ENCODE measurements at places on chromosomes 11 and 22.

DNA sequence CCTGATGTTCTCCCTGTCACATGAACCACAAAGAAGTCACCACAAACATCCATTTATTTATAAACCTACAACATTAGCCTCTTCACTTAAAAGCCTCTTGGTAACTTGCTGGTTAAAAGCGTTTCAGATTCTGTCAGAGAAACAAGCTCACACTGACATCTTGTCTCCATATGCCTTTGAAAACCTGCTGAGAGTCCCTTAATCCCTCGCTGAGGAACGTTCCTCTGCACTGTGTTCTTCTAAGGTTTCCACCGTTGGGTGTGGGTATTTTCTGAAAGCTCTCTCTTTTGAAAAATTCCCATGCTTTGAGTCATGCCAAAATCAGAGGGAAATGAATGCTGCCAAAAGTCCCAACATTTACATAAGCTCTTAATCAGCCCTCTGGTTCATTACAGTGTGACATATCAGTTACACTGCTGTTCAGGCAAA, 149.8 kb downstream of the CCDC34 start:
- peak; percentile 90 for DNase-seq

GRCh38 chr22:30803679-30804078, 109.0 kb downstream of the OSBP2 start:
- peak; percentile 38 for DNase-seq

DNA sequence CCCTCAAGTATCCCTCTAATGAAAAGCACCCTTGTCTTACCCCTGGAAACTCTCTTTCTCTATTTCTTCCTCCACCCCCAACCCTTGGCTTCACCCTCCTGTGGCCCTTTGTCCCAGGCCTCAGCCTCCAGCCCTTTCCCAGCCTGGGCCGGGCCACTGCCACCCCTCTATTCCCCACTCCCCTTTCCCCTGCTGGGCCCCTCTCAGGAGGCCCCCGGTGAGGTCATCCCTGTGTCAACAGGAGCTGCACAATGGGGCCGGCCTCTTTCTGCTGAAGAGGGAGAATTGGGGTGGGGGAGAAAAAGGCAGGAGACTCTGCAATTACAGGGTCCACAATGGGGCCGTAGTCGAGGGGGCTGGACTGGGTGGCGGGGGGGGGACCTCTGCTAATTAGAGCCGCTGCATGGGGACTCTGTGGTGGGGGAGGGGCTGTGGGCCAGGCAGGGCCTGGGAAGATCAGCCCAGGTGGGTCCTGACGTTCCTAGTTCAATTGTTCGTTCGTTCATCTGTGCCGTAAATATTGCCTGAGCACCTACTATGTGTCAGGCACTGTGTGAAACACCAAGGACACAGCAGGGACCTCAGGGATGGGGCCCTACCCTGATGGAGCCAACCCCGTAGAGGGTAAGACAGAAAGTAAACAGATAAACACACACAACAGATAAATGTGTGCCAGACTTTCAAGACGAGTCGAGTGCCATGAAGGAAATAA, 18.5 kb upstream of the MPPED1 start:
- no peak for DNase-seq

GRCh38 chr11:28621753-28622152, 513.6 kb downstream of the METTL15 start:
- no peak for DNase-seq

DNA sequence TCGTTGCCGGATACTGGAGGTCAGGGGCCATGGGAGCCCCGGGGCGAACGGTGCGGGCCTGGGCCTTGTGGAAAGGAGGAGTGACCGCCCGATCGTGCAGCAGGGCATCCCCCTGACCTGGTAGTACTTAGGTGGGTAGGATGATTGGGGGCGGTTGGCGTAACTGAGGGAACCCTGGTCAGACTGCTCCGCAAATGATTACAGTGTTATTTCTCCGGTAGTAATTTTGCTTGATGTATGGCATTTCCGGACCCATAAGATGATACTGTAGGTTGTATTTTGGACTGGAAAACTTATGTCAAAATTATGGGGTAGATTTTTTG, 762 bp downstream of the MTMR3 start:
- DNase-seq = no peak

DNA sequence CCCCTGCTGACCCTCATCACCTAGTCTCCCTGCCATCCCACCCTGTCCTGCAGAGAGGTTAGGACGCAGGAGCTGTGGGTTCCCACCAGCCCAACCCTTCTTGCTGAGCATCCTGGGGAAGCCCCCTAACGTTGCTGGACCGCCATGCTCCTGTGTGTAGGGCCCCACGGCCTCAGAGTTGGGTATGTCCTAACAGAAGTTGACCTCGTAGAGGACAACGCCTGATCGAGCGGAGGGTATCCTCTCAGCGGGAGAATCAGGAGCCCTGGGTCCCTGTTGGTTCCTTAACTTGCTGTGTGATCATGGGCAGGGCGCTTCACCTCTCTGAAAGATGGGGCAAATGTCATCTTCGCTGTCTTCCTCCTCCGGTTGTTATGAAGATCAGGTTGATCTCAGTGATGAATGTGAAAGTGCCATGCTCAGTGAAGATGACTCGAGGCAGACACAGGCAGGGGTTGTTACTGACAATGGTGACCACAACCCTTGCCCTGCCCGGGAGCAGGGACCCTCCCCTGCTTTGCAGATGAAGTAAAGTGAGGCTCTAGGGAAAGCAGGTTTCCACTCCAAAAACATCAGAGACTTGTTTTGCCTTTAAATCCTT, 19.3 kb upstream of the CD5 start:
- DNase-seq = no peak

- peak; percentile 93 for DNase-seq
These were observed 16.3 kb upstream of the TMEM41B start for GRCh38 chr11:9330387-9331384.

DNA sequence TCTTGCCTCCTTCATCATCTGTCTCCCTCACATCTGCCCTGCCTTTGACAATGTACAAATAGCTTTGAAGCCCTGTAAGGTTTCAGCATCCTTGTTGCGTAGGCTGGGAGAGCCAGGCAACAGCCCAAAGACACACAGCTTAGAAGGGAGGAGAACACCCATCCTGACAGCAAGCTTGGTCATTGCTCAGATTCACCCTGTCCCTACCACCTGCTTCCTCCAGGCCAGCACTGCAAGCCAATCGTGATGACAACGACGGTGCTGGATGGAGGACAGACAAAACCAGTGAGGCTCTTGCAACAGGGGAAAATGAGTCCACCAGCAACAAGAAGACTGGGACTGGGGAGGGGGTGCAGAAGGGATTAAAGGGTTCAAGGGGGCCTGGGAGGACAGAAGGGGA, 32.9 kb upstream of the CD5 start:
- DNase-seq = no peak

GRCh38 chr11:73310076-73310475, 2.0 kb downstream of the ARHGEF17 start:
- DNase-seq = no peak

- no peak for DNase-seq
These were observed 13.4 kb downstream of the SYT13 start for GRCh38 chr11:45272701-45273100.

DNA sequence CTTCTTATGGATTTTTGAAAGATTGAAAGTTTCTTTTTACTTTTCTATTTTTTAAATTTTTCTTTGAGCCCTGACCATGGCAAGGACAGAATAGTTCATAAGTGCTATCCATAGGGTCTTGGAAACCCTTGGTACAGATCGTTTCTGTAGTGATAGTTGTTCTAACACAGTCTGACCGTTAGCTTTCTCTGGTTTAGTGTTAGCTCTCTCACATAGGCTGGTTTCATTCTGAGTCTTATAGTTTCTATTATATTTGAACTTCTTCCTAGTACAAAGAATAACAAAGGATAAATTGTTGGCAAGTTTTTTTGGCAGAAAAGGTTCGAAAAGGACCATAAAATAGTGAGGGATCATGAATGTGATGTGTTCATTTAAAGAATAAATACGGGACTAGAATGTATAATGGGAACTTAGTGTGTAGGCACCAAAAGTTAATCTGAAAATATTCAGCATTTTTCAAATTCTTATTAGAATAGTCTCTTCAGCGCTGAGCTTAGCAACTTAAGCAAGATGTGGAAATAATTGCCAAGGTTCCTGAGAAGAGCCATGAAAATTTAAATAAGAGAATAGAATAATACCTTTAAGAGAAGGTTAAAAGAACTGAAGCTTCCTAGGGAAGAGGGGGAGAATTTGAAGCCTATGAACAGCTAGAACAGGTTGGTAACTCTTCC, 24.1 kb downstream of the FDX1 start:
- no peak for DNase-seq

GRCh38 chr22:20994128-20994901, 7.6 kb downstream of the THAP7 start:
- DNase-seq = no peak

- DNase-seq = peak; percentile 63
These were observed 11.0 kb upstream of the SLC5A4 start for GRCh38 chr22:32265882-32266767.

GRCh38 chr11:108170184-108170583, 48.8 kb downstream of the ACAT1 start:
- no peak for DNase-seq

DNA sequence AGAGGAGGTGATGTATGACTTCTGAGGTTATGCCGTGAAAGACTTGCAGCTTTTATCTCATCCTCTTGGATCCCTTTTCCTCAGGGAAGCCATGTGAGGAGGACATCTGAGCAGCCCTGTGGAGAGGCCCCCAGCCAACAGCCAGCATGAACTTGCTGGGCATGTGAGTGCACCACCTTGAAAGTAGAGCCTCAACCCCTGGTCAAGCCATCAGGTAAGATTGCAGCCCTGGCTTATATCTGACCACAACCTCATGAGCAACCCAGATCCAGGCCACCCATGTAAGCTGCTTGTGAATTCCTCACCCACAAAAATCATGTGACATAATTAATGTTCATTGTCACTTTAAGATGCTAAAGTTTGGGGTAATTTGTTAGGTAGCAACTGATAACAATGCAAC, 121.0 kb downstream of the MIAT start:
- DNase-seq = no peak

GRCh38 chr22:28716686-28717085, 24.9 kb downstream of the CHEK2 start:
- DNase-seq = peak; percentile 55

GRCh38 chr11:18844753-18845367, 53.3 kb upstream of the PTPN5 start:
- peak; percentile 31 for DNase-seq

- DNase-seq = no peak
These were observed 33.8 kb upstream of the OR9G4 start for GRCh38 chr11:56782167-56782847.

- DNase-seq = no peak
These were observed 173.7 kb downstream of the MN1 start for GRCh38 chr22:27627901-27628300.

DNA sequence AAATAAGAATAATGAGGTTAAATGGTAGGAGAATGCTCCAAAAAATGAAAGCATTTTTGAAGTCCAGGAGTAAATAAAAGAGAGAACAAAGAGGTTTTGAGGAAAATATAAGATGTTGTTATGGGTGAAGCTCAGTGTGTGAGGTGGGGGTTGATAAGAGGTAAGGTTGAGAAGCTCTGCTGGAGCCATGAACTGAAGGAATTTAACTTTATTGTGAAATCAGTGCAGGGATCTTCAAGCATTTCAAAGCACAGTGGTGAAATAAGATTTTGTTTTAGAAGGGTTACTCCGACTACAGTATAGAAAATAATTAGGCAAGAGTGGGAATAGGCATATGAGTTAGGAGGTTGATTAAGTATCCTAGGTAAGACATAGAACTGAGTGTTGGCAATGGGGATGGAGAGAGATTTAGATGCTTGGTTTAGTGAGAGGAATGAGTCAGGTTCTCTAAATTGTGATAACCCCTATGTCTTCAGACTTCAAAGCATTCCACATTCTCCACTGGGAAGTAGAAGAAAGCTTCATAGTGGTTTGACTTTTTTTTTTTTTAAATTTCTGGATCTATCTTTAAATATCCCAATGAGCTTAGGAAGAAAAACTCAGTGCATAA, 403.2 kb downstream of the AASDHPPT start:
- DNase-seq = peak; percentile 57

GRCh38 chr11:94107363-94107762, 21.3 kb upstream of the PANX1 start:
- DNase-seq = no peak

GRCh38 chr11:39365809-39366436, 2093.5 kb downstream of the LRRC4C start:
- DNase-seq = peak; percentile 8

DNA sequence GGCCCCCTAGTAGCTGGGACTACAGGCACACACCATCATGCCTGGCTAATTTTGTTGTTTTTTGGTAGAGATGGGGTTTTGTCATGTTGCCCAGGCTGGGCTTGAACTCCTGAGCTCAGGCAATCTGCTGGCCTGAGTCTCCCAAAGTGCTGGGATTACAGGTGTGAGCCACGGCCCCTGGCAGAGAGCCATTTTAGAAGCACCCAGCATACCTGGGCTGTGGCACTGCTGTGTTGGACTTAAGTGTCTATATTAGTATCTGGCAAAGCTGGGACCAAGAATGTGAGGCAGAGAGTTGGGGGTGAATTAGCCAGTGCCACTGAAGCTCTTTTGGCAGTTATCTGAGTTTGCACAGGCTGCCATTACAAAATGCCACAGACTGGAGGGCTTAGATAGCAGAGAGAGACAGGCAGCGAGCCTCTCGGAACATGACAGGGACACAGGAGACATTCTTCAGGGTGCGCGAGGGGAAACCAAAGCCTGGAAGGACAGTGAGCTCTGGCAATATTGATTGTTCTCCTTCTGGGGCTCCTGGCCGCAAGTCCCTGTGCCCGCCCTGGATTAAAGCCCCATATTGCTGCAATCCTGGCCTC, 87.7 kb upstream of the ALX4 start:
- DNase-seq = no peak

DNA sequence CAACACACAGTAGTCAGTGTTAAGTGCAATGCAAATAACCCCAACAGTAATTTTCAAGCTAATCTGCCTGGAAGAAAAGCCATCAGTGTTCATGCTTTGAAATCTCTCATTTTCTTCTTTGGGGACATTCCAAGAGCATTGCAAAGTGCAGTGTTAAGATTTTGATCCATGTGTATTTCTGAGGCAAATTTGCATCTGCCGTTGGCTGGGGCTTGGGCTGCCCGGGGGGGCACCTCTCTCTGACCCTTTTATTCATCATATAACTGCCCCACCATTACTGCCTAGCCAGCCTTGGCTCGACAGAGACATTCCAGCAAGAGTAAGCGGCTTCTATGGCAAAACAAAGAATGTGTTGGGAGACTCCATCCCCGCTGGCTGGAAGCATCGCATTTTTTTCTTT, 483.5 kb downstream of the BRD1 start:
- no peak for DNase-seq

GRCh38 chr11:90321018-90321417, 98.2 kb upstream of the CHORDC1 start:
- DNase-seq = no peak

All from LHCN-M2 (cell line).